ENCODE measurements at places on chromosomes 4 and X. TPM values are rescaled to one million over a fixed set of nuclear protein-coding genes. Genes with fewer than 3 reads are reported as not detected.

DNA sequence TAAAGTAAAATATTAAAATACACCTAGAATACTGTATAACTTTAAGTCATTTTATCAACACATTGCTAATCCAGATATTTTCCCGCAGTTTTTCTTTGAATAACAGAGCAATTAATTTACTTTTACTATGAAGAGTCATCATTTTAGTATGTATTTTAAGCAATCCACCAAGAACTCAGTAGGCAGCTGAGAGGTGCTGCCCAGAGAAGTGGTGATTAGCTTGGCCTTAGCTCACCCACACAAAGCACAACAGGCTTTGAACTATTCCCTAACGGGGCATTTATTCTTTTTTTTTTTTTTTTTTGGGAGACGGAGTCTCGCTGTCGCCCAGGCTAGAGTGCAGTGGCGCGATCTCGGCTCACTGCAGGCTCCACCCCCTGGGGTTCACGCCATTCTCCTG is 74.4 kb downstream of the CD38 start:
- DNase-seq: no peak

NAA10 gene
- 88.2 TPM for total RNA-seq

DNA sequence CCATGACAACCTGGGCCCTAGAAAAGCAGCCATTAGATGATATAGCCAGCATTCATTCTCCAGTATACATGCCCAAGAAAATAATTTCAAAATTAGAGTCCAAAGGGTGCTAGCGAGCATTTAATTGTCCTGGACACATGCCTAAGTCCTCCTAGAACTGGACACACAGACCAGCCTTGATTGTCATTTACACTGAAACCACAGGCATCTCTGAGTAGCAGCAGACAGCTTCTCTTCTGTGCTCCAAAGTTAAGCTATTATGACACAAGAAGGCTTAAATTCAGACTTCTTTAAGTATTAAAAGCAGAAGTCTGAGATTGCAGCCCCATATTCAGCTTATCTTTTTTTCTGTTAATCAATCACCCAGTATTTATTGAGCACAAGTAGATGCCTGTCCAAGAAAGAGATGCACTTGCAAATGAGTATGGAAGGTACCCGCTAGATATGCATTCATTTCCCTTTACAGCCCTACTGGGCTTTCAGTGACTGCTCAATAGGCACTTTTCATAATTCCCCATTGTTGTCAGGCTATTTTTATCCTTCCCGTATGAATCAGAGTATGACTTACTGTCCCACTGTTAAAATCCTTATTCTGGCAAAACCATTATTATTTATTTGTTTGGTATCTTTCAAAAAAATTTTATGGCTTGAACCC is 374.1 kb downstream of the FBXW7 start:
- DNase-seq: peak; percentile 68

GRCh38 chrX:39261446-39262147 is 460.3 kb downstream of the MID1IP1 start:
- peak; percentile 59 for DNase-seq

DNA sequence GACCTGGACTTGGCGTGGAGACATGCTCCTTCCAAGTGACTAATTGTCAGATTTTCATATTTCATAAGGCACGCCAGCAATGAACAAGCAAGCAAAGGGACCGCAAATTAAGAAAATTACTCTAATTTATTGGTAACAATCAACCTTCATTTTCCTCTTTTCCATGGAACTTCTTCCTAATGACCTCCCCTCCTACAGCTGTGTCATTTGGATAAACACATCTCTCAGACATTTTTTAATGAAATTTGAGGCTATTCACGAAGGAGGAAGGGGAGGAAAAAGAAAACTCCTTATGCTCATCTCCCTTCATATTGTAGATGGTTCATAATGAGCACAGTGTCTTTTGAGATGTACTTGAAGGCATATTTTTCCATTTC is 38.6 kb upstream of the TLR3 start:
- DNase-seq: no peak

Measured in dermis blood vessel endothelial cell (primary cell).